Fibroblast of skin of right quadriceps (primary cell): ENCODE measurements at places on chromosomes 7 and 10.

GRCh38 chr10:72309290-72310240 lies 35.8 kb downstream of the DDIT4 start:
- no peak for DNase-seq

GRCh38 chr10:33772370-33773252 lies 438.1 kb upstream of the NRP1 start:
- no peak for DNase-seq

DNA sequence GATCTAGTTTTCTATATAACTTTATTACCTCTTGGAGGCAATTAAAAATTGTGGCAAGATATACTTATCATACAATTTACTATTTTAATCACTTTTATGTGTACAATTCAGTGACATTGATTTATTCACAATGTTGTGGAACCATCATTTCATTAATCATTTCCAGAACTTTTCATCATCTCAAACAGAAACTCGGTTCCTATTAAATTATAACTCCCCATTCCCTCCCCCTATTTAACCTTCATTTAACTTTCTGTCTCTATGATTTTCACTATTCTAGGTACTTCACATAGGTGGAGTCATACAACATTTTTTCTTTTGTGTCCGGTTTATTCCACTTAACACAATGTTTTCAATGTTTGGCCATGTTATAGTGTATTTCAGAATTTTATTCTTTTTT lies 252.8 kb downstream of the REEP3 start:
- DNase-seq: no peak

DNA sequence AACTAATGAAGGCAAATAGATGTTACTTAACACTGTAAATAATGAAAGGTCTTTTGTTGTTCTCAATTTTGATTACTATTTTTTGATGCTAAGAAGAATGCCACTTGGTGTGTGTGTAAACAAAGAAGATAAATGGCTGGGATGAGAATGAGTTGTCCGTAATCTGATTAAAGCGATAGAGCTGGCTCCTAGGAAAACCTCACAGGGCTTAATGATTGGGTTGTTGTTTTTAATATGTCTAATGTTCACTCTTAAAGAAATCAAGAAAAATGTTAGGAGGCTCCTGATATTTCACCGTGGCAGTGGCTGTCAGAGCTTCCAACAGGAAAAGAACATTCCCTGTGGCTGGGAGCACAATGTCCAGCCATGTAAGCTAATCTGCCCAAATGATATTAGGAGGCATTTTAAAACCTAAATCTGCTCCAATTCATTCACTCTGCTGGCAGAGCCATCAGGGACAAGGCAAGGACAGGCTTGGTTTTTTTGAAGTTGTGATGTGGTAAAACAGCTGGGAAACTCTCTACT lies 243.9 kb downstream of the SNX10 start:
- no peak for DNase-seq

DNA sequence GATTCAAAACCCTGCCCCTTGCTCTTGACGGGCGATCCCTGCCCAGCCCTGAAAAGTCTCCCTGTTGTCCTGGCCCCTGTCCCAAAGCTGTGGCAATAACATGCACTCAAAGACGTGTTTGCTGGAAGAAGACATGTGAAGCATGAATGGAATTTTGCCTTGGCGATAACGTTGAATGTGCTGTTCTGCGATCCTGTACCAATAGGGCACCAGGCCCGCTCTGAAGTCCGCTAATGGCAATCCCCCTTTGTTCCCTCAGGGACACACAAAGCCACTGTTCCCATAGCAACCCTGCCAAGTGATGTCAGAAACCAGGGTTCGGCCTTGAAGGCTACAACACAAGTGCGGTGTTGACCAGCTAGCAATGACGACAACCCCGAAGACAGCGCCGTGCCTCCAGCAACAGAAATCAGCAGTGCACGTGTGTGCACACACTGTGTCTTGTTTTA lies 284.6 kb downstream of the KLF6 start:
- DNase-seq: peak; percentile 75

DNA sequence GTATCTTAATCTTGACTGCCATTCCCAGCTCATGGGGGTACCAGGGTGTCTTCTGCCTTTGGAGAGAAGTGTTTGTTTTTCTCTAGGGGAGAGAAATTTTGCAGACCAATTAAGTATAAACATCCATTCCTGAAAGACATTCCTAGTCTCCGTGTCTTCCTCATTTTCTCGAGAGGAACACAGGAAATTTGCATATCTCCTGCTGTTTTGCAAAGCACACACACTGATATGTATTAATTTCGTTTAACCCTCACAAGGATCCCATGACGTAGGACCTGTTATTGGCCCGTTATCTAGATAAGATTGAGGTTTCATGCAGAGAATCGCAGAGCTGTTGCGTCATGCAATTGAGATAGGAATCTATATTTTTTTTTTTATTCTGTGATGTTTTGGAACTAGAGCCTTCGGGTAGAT lies 944 bp downstream of the RHBDD2 start:
- peak; percentile 49 for DNase-seq

DNA sequence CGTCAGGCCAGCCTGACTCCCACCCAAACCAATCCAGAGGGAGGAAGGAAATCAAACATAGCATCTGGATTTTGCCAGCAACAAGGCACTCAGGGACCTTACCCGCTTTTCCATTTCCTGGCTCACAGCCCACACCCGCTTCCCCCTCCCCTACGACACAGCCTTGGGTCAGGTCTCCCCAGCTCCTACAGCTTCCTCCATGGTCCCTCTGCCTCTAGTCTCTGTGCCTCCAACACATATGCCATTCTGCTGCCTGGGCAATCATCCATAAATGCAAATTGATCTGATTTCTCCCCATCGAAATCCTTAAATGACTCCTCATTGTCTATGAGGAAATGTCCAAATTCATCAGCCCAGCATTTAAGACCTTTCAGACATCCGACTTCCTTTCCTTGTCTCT lies 53.2 kb upstream of the CUX1 start:
- no peak for DNase-seq

GRCh38 chr7:103988468-103989199 lies 824 bp downstream of the RELN start:
- DNase-seq: no peak

GRCh38 chr7:44225566-44226395 lies 25.0 kb downstream of the YKT6 start:
- DNase-seq: no peak

- DNase-seq: peak; percentile 51
Measured at GRCh38 chr7:34165927-34166550, 260.7 kb downstream of the BMPER start.

DNA sequence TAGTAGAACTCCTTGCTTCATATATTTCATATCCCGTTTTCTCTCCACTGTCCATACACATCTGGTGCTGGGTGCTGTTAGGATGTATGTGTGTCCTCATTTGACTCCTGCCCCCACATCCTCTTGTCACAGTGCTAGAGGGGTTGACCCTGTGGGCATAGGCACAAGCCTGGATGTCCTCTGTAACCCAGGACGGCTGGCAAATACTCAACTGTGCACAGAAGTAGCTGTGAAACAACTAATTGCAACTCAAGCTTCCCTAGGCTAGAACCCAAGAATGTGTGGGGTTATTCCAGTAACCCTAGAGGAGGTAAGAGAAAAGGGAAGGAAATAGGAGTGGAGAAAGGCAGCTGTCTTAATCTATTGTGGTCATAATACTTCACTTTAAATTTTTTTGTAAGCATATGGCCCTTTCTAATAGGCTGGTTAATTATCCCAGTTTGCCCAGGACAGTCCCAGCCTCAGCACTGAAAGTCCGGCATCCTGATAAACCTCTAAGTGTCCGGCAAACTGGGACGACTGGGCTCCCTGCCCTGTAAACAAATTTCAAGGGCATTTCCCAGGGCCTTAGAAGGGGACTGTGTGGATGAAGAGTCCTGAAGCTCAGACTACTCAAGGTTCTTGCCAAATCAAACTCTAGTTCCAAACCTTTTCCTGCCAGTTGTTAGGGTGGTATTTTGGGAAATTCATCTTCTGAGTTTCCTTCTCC lies 283.2 kb upstream of the CELF2 start:
- no peak for DNase-seq

GRCh38 chr7:159097661-159098423 lies 46.8 kb downstream of the VIPR2 start:
- no peak for DNase-seq

GRCh38 chr10:92598321-92598720 lies 5.4 kb downstream of the KIF11 start:
- DNase-seq: peak; percentile 56
